ENCODE measurements at places on chromosomes 12 and 14.

DNA sequence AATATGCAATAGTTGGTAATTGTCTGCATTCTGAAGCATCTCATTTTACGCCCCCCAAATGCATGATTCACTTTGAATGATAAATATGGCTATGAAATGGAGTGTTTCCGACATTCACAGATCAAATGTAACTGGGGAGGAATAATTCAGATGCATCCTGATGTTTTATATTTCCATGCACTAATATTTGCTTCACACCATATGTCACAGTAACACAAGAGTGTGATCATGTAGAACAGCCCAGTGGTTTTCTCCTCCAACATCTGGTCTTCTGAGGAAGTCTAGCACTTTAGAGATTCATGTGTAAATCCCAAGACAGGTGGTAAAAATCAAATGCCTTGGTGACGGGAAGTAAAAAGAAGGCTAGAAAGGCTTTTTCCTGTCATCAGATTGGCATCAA, 273.1 kb downstream of the DIO2 start:
- no peak for DNase-seq

- no peak for DNase-seq
Observed at GRCh38 chr14:51216602-51217001, 23.4 kb upstream of the TMX1 start.

- DNase-seq, result no peak
Observed at GRCh38 chr12:126418400-126418799, 1353.2 kb downstream of the AACS start.

DNA sequence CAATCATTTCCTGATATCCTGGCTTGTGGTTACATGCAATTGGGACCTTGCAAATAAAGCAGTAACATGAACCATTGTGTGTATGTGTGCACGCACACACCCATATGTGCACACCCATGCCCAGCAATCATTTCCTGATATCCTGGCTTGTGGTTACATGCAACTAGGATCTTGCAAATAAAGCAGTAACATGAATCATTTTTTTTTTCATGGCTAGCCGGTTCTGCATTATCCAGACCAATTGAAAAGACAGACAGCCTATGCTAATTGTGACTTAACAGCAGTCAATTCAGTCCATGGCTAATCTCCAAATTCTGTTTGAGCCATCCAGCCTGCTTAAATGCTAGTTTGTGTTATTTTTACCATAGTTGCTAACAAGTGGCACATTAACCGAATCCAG, 134.3 kb downstream of the TTC7B start:
- DNase-seq, result no peak

DNA sequence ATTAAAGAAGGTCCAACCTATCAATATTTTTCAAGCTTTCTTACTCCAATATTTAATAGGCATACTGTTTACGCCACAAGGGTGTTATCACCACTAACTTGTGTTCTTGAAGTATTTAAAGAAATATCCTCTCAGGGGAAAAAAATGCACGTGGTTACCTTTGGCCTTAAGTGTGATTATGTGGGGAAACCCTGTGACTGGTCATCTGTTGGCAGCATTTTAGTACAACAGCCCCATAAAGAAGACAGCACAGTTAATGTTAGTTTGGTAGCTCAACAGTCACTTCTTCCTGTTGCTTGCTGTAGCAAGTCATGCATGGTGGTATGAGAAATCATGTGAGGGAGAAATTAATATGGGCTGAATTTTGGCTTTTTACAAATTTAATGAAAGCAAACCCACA, 1021.5 kb upstream of the TMEM132C start:
- no peak for DNase-seq

GRCh38 chr12:2348482-2348852, 295.7 kb downstream of the CACNA1C start:
- no peak for DNase-seq

- peak; percentile 61 for DNase-seq
Observed at GRCh38 chr12:103495469-103496456, at the start of gene C12orf42. TSS of gene C12orf42 (minus strand) at chr12:103495968. CDS start at chr12:103478426, 17,542 bp downstream.

- DNase-seq, result no peak
Observed at GRCh38 chr14:95250936-95251335, 68.8 kb downstream of the CLMN start.

DNA sequence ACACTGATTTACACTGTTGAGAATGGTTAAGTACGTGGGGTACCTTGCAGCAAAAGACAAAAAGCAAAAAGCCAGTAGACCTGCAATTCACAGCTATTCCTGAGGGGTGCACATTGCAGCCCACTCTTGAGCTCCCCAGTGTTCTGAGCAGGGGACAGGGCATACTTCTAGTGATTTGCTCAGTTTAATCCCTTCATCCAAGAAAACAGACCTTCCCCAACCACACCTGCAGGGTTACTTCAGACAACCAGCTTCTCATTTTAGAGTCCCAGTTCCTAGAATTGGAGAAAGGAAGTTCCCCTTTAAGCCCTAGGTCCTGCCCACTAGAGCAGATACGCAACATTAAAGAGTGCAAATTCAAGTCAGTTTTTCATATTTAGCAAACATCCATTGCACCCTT, 3.6 kb upstream of the WSB2 start:
- DNase-seq, result no peak

DNA sequence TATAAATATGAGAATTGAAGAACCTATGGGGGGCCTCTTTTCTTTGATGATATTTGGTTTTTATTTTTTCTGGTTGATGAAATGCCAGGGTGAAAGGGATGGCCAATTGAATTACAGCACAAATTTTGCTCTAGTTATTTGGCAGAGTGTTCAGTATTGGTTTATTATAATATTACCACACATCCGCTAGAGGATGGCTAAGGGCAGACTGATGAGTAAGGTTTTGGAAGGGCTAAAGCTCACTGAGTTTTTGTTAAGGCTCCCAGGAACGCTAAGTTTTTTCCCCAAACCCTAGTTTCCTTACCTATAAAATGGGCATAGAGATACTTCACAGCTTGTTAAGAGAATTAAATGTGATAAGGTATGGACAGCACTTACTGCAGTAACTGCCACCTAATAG, 34.3 kb upstream of the LRRC10 start:
- DNase-seq, result no peak

GRCh38 chr14:105377555-105378182, 20.7 kb upstream of the TEX22 start:
- DNase-seq, result no peak

- DNase-seq, result no peak
Observed at GRCh38 chr12:51672334-51672733, 81.3 kb downstream of the SCN8A start.

- DNase-seq, result no peak
Observed at GRCh38 chr14:91727121-91727520, 4.8 kb downstream of the CATSPERB start.
